ENCODE measurements at places on chromosomes 2 and 18.

GRCh38 chr18:76265497-76266235 is 229.4 kb downstream of the ZNF516 start:
- no peak for DNase-seq

- no peak for DNase-seq
These were observed 131.6 kb downstream of the BCL2 start for GRCh38 chr18:63187791-63188460.

DNA sequence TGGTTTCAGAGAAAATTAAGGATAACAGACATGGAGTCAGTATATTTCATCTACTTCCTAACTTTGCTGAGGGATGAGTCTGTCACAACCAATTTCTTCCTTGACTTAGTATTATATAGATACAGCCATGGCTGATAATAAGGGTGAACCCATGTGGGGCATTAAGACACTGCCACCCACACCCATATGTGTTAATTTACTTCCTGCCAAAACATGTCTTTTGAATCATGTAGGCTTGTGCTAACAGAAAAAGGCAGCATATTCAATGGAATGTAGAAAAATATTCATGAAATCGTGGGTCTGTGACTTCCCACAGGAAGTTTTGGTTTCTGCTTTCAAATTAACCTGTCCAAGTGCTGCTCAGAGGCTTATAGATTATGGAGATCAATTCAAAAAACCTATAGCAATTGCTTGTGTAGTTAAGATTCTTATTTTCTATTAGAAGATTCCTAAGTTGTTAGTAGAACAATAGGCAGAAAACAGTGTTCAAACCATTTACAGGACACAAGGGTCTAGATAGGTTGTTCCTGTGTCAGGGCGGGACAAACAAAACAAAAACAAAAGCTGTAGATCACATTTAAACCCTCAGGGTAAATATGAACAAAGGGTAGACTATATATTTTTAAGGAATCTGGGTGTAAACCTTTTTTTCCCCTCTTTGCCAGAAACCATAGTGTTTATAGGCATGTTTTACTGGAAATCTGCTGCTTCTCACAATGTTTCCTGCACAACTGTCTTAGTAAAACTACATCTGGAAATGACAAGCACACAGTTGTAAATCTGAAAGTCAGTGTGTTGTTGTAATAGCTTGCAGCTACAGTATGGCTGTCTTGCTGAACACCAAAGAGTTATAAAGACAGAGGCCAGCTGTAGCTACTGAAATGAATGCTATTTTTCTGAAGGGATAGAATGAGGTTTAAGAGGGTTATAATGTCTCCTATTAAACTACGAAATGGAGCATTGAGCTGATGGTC is 691.2 kb downstream of the EPHA4 start:
- DNase-seq, result no peak

GRCh38 chr18:34483198-34483597 is 226.9 kb upstream of the DTNA start:
- DNase-seq, result no peak

GRCh38 chr2:20759487-20759886 is 63.4 kb downstream of the LDAH start:
- DNase-seq, result no peak

GRCh38 chr2:234679301-234679740 is 182.4 kb upstream of the ARL4C start:
- DNase-seq, result no peak

DNA sequence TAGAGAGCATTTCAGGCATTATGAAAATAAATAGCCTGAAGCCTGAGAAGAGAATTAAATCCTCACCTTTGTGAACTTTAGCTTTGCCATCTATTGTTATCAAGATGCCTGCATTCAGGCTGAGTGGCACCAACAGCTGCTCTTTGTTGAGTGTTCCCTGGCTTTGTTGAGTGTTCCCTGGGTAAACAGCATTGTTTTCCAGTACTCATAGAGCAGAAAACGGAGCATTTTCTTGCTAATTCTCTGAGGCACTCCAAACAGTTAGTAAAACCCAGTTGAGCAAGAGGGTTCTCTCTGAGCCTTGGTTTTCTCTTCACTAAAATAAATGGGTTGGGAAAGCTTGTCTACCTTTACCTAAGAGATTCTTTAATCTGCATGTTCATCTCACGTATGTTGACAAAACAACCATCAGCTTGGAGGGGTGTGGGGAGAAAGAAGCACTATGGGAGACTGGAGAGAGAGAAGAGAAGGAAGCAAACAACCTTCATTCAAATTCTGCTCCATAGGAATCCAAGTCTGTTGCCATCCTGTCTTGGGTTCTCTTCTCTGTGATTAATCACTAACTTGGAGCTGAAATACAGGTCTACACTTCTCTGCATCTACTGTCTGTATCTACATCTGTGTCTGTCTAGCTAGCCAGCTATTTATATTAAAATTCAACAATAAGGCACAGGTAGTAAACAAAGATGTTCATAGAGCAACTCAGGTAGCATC is 567.0 kb upstream of the SOX11 start:
- DNase-seq, result no peak

- DNase-seq, result no peak
These were observed 236.1 kb downstream of the FHOD3 start for GRCh38 chr18:36533446-36534153.

DNA sequence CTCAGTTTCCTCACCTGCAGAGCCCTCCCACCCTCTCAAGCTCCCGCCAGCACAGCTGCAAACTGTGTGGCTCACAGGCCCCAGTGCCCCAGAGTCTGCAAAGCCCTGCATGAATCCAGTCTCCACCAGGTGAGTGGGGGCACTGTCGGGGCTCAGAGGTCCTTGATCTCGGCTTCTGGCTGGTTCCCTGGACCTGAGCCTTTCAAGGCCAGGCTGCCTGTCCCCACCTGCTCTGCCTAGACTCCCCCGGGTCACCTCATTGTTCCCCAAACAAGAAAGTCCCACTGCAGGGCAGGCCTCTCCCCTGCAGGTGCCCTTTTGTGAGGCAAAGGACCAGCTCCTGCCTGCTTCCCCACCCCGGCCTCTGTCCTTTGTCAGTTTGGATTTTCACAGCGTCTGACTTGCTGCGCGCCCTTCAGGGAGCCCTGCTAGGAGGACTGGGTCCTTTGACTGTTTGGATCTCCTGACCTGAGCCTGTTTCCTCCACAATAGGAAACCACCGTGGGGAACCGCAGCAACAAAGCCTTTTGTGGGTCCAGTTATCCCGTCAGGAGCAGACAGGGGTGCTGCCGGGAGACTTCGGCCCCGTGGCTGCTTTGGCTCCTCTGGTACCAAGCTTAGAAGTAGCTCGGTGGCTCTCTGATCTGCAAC is 200.5 kb upstream of the HDAC4 start:
- DNase-seq, result no peak

DNA sequence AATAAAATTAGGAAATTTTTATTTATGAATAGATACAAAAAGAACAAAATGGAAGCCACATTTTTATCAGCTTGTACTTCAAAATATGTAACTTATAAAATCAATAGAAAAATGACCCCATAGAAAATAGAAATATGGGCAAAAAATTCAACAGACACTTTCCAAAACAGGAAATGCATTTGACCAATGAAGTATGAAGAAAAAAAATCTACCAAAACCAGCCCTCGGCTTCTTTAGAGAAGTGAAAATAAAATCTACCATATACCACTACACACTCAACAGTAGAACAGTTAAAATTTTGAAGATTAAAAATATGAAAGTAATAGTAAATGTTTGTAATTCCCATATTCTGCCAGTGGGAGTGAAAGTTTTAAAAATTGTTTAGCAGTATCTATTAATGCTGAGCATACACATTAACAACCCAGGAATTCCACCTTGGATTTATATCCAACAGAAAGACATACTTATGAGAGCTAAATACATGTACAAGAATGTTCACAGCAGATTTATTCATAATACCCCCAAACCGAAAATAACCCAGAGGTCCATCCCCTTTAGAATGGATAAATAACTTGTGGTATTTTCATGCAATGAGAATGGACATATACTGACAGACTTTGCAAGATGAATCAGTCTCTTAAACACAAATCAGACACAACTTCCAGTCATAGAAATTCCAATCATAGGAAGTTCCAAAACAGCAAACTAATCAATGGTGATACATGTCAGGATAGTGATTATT is 318.0 kb downstream of the FIGN start:
- no peak for DNase-seq

DNA sequence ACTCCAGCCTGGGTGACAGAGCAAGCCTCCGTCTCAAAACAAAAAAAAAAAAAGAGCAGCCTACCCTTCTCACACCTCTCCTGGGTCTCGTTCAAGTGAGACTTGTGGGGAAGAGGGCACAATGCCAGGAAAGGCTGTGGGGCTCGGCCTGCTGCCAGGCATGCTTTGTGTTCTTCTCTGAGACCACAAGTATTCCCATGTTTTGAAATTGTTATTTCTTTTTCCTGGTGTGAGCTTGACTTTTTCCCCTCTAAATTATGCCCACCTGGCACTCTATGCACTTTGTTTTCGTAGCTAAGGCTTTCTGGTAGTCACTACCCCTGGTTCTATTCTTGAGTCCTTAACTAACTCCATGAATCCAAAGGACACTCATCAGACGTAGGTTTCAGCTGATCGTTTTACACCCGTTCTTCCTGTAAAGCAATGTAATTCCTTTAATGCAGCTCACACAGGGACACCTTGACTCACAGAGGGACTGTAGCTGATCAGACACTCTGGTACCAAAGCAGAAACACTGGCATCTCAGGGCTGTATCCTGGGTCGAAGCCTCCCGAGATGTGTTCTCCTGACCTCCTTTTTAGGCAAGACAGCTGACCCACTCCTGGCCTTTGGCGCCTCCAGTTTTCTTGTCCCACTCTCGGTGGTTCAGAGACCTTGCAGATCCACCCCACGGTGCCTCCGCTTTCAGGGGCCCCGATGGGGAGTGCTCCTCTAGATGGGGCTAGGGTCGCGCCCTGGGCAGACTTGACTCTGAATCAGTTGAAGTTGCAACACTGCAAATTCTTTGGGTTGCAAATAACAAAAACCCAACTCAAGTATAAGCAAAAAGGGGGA is 193.3 kb upstream of the AGAP1 start:
- DNase-seq, result no peak

DNA sequence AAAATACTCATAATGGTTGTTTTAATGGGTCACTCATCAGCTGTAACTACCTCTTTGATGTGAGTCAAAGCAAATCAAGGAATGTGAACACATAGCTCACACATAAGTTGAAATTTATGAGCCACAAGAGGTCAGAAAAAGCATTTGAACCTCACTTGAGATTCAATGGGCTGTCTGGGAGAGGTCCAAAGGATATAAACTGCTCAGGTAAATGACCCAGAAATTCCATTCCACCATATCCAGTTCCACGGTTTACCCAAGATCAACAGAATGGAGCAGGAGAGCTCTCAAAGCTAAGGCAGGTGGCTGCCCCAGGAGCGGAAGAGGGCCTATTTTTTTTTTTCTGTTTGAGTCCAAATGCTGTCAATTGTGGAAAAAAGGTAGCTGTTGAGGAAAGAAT is 464.1 kb downstream of the TNS1 start:
- no peak for DNase-seq

- no peak for DNase-seq
These were observed 33.6 kb downstream of the CRACDL start for GRCh38 chr2:98902209-98903063.

DNA sequence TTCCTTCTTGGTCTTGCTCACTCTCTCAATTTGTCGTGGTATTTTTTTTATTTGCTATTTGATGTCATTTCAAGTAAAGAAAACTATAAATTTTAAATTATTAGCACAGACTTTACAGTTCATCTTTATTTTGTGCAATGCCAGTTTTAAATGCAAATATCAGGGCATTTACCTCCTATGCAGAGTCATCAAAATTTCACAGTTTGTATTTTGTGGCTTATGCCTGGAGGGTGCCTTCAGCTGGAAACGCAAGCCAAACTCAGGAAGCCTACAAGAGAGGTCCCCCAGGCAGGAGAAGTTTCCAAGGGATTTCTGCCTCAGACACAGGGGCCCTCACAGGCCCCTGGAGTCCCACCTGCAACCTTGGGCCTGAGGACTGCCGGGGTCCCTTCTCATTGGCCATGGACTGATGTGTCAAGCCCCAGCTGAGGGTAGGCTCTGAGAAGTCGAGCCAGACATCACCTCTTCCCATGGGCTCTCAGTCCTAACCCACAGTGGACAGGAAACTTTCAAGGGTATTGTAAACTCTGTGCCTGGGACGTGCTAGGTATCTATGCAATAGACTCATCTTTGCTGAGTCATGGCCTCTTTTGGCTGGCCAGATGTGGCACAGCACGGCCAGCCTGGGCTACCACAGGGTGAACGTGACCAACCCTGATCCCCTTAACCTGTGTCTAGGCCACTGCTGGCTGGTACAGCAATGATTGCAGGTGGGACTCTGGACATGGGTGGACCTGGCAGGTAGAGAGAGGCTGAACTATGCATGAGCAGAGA is 236.5 kb downstream of the CELF4 start:
- DNase-seq, result no peak

GRCh38 chr2:187453078-187453641 is 5.1 kb upstream of the CALCRL start:
- no peak for DNase-seq

DNA sequence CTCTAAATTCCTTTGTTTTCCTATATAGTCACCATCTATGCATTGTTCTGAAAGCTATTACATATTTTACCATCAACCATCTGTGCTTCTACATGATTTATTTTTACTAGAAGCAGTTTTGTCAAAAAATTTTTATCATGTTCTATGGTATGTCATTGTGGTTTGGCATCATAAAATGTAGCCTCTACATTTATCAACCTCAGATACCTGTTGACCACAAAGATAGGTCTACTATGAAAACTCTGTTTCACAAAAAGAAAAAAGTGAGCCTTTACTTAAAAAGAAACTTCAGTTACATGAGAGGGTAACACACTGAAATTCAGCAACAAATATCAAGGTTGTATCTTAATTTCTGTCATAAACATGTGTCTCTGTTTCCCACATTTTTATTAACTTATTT is 3.7 kb downstream of the BCL2 start:
- DNase-seq, result no peak

GRCh38 chr2:201972621-201973255 is 60.9 kb upstream of the FZD7 start:
- no peak for DNase-seq

DNA sequence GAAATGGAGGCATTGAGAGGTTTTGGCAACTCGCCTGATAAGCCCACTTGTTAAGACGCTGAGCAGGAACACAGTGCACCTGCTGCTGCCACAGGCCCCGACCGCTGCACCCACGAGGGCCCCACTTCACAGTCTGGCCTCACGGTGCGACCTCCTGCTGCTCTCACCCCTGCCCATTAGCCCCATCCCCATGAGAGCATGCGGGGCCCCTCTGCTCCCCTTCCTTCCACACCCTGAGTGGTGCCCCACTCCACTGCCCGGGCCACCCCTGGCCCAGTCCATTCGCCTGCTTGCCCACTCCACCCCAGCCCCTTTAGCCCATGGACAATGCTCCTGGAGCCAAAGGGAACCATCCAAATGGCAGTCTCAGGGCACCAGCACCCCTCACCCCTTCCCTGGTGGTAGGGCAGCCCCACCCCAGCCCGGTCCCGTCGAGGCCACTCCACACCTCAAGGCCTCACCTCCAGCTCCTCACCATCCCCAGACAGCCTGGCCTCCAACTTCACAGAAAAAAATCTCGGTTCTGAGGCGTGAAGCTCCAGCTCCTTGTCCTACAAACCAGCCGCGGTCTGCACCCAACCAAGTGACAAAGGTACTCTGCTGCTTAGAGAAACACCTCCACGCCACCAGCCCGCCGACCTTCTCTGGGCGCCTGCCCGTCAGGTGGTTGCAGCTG is 6.7 kb upstream of the GPR55 start:
- DNase-seq, result no peak

- no peak for DNase-seq
These were observed 22.7 kb downstream of the LYPD6B start for GRCh38 chr2:149061133-149061745.
